ENCODE measurements at places on chromosomes 1 and 21.

DNA sequence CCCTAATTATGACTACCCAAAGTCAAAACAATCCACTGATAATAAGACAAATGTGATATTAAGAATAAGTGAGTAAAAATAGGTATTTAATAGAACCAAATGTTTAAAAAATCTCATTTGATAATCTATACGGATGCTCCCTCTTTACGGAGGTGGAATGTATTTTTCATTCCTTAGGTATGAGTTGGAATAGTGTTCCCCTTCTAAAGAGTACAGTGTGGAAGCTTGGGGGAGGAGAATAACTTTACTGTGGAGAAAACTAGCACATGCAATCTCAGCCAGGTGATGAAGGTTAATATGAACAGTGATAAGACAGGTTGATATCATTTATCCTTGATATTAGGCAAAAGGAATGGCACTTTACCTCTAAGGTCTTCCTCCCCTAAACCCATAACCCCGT is 74.6 kb downstream of the GPR88 start:
- no peak for DNase-seq

- DNase-seq, result no peak
Observed at GRCh38 chr1:191432817-191433216, 725.4 kb upstream of the RGS18 start.

DNA sequence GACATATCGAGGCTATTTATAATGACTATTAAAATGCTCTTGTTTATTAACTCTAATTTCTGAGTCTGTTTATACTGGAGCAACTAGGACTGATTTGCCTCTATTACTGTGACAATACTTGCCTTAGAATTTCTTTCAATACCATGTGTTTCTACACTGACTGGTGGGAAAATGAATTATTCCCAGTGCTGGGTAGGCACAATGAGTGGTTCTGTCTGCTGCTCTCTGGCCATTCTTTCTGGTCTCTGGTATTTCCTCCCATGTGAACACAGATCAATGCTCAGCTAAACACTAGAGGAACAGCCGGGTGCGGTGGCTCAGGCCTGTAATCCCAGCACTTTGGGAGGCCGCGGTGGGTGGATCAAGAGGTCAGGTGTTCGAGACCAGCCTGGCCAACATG is 390.5 kb downstream of the PRDM2 start:
- DNase-seq, result peak; percentile 88

GRCh38 chr1:200893411-200893901 is 1.2 kb upstream of the INAVA start:
- no peak for DNase-seq

DNA sequence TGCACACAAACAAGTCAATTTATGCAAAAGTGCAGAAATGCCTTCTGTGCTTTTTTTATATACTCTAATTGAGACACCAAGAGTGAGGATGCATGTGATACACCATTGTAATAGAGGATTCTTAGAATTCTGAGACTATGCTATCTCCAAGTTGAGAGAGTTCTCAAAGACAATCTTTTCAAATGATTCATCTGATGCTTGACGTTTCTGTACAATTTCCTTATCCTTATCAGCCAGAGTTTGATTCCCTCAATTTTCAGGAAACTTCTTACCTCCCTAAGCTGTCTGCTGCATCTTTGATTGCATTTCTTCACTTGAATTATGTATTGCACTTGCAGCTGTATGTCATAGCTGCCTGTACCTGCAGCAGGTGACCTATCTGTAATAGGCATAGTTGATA is 211.3 kb upstream of the SPAG17 start:
- DNase-seq, result no peak

GRCh38 chr1:57632401-57632800 is 208.5 kb upstream of the DAB1 start:
- DNase-seq, result no peak
